Stimulated activated CD4-positive, alpha-beta T cell treated with anti-CD3 and anti-CD28 coated beads, Interleukin-1b, Interleukin-23, amount 100 ng/mL, for 1 hour (primary cell): ENCODE measurements at places on chromosomes 7 and 10.

- DNase-seq: no peak
Measured at GRCh38 chr10:30467651-30468338, 33.8 kb downstream of the MAP3K8 start.

DNA sequence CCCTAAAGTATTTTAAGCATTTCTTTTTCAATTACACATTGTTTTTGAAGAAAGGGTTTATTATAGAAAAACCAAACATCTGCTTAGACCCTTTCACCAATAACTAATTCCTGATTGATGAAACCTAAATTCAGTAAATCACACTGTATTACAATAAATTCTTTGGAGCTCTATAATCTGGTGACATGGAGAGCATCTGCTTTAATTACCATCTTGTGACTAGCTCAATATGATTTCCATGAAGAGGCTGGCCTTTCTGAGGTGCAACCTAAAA is 9.7 kb downstream of the HYCC1 start:
- no peak for DNase-seq

- DNase-seq: no peak
Measured at GRCh38 chr10:2124135-2124534, 386.8 kb upstream of the ADARB2 start.

DNA sequence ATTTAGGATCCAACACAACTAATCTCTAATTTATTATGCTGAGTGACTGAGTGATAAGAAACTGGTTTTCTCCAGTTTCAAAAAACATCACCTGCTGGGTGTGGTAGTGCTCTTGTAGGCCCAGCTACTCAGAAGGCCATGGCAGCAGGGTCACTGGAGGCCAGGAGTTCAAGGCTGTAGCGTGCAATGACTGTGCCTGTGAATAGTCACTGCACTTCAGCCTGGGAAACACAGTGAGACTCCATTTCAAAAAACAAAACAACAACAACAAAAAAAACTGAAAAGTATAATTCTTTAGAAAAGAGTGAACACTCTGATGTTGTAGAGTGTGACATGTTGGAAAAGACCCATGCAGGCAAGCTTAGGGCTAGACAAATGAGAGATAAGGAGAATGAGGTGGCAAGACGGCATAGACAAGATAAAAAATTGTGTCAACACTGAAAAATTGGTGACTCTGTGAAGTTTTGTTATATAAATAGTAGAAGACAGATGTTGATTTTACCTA is 150.1 kb upstream of the GPR22 start:
- no peak for DNase-seq

GRCh38 chr7:1288996-1289551 is 56.4 kb downstream of the UNCX start:
- DNase-seq: no peak

DNA sequence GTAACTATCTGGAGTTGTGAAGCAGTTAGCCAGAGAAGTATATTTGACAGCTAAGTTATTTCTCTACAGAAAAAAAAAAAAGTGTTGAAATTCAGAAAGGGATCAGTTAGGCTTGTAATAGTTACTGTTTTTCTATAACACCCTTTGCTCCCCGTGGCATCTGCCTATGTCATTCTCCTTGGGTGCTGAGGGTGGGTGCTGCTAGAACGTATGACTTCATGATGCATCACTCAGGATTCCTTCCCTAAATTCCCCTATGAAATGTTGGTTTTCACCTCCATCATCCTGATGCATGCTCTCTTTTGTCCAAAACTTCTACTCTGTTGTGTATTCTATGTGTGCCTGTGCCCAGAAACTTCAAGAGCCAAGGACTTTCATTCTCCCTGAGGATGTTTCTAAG is 536.4 kb downstream of the GRM8 start:
- no peak for DNase-seq

GRCh38 chr7:148540041-148540738 is 50.4 kb upstream of the C7orf33 start:
- no peak for DNase-seq

- DNase-seq: no peak
Measured at GRCh38 chr7:138166681-138167080, 90.4 kb downstream of the AKR1D1 start.

- no peak for DNase-seq
Measured at GRCh38 chr7:90999989-91000979, 263.9 kb upstream of the FZD1 start.

- no peak for DNase-seq
Measured at GRCh38 chr10:131650169-131650705, 250.6 kb upstream of the PPP2R2D start.

DNA sequence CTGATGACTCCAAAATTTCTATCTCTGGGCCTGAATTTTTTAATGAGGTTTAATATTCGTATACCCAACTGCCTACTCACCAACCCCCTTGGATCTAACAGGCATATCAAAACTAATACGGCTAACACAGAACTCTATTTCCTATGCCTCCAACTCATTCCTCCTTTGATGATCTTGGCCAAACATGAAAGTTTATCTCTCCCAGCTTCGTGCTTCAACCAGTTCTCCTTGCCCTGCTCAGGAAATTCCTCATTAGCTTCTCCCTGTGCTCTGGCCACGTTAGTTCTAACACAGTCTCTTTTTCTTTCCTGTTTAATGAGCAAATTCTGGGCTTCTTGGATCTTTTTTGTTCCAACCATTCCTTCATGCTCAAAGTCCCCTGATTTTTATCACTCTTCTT is 138.9 kb upstream of the PTN start:
- no peak for DNase-seq

GRCh38 chr10:127343821-127344220 is 147.4 kb upstream of the INSYN2A start:
- DNase-seq: no peak

- DNase-seq: no peak
Measured at GRCh38 chr7:142752376-142753225, 3.3 kb downstream of the PRSS1 start.

DNA sequence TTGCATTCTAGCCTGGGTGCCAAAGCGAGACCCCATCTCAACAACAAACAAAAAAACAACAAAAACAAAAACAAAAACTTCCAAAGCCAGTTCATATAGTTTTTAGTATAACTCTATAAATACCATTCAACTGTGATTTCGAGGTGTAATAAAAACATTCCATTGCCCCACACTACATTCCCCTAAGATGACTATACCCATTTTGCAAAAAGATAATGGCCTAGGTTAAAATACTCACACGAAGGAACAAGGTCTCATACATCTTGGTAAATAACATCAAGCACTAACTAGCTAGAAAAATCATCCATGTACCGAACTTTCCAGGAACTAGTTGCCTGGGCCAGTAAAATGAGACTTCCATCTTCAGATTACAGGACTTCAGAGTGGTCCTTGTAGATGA is 55.4 kb downstream of the GLI3 start:
- DNase-seq: no peak

DNA sequence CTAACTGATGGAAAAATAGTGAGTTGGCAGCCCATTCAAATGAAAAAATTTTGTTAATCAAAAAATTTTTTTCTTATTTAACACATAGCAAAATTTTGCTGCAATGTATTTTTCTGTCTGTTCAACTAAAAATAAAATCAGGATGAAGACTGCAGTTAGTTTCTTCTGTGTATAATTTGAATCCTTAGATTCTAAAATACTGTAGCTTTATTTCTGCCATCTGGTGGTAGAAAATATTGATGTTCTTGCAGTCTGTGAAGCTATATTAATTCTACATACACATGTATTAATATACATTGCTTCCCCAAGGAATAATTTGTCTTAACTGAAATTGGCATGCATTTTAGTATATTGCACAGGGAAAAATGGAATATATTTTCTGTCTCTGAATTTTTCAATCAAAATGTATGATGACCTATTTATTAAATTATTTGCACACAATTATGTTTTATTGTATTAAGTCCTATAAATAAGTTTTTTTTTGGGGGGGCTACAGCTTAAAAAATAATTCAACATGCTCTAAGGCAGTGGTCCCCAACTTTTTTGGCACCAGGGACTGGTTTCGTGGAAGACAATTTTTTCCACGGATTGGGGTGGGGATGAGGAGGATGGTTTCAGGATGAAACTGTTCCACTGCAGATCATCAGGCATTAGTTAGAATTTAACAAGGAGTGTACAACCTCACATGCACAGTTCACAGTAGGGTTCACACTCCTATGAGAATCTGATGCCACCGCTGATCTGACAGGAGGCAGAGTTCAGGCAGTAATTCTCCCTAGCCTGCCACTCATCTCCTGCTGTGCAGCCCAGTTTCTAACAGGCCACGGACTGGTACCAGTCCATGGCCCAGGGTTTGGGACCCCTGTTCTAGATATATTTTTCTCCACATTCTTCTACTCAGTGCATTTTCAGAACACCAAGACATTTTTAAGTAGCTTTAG is 119.4 kb downstream of the GNAT3 start:
- no peak for DNase-seq

- no peak for DNase-seq
Measured at GRCh38 chr7:120190566-120190965, 82.4 kb upstream of the KCND2 start.

DNA sequence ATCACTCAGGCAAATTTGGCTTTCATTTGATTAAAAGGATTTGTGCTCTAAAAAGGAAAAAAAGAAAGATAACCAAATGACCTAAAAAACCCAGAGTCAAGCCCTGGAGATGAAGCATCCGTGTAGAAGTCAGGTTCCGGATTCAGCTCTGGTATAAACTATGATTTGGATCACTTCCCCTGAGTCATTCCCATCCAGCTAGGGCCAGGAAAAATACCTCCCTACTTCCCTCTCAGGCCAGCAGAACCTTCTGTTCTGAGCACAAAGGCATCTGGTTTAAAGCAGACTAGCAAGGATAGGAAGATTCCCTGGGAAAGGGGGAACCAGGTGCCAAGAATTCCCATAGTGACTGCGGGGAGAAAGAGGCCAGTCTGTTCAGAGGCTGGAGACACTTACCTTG is 25.7 kb upstream of the NDST2 start:
- no peak for DNase-seq

DNA sequence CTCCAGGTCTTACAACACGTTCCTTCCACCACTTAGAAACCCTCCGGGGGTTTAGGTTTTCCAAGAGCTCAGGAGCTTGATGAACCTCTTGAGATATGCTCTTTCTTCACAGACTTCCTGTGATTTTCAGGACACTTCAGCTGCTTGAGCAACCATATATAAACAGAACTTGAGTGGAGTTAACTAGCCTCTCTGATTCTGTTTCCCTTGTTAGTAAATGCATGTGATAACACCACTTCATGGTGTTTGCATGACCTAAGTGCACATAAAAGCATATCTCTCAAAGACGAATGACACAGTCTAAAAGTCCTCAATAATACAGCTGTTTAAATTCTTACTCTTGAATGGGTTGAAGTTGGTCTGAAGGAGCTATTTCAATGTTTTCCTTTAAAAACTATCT is 9.9 kb downstream of the PRR15 start:
- no peak for DNase-seq

DNA sequence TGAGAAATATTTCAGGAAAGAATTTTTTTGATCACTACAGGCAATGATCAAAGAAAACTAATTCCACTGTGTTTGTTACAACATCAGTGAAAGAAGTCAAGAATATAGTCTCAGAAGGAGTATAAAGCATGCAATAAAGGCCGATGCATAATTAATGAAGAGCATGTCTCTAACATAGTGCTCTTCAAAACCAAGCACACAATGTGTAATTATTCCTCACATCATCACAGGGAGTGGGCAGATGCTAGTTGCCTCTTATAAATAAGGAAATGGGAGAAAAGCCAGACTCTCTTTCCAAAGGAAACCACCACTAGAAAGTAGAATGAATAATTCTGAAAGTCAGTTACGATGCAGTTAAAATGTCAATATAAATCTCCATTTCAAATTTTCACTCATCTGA is 220.1 kb downstream of the TEX36 start:
- DNase-seq: no peak

DNA sequence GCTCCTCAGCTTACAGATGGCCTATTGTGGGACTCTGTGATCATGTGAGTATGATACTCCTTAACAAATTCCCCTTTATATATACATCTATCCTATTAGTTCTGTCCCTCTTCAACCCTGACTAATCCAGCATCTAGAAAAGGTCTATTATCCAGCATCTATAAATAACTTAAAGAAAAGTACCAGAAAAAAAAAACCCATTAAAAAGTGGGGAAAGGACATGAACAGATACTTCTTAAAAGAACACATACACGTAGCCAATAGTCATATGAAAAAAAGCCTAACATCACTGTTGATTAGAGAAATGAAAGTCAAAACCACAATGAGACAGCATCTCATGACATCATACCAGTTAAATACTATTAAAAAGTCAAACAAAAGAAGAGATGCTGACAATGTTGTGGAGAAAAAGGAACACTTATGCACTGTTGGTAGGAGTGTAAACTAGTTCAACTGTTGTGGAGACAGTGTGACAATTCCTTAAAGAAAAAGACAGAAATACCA is 549.5 kb upstream of the GRM3 start:
- no peak for DNase-seq

- DNase-seq: no peak
Measured at GRCh38 chr10:42556931-42557330, 81.4 kb downstream of the ZNF33B start.

- no peak for DNase-seq
Measured at GRCh38 chr10:113485736-113486135, 67.1 kb upstream of the HABP2 start.

GRCh38 chr10:50640238-50640637 is 16.5 kb upstream of the SGMS1 start:
- DNase-seq: no peak

- no peak for DNase-seq
Measured at GRCh38 chr10:85413570-85413969, 953.0 kb downstream of the GRID1 start.

- no peak for DNase-seq
Measured at GRCh38 chr7:913736-914520, 37.6 kb downstream of the GET4 start.

DNA sequence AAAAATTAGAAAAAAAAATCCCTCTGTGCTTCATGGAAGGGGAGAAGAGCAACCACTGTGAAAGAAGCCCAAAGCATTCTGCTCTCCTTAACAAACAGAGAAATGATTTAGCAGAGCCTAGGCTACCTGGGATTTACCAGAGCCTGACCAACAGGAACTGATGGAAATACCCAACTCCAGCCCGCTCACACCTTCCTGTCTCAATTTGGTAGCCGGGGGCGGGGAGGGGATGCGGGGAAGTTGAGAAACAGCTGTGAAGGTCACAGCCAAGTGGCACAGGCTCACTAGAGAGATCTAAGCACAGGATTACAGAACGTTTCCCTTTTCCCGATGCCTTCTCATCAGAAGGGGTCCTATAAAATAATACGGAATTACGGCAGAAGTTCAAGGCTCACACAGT is 17.6 kb downstream of the RSU1 start:
- no peak for DNase-seq

GRCh38 chr7:117530390-117530789 is 50.6 kb downstream of the CFTR start:
- no peak for DNase-seq

- DNase-seq: no peak
Measured at GRCh38 chr10:21020545-21020944, 123.4 kb upstream of the NEBL start.

GRCh38 chr10:121063744-121064143 is 212.6 kb downstream of the WDR11 start:
- no peak for DNase-seq

- no peak for DNase-seq
Measured at GRCh38 chr10:26445411-26446031, 7.4 kb downstream of the APBB1IP start.

- no peak for DNase-seq
Measured at GRCh38 chr7:136086712-136087111, 109.6 kb upstream of the MTPN start.
